Endothelial cell of umbilical vein (primary cell): ENCODE measurements at places on chromosomes 6 and 20. TPM values are rescaled to one million over a fixed set of nuclear protein-coding genes. Genes with fewer than 3 reads are reported as not detected.

DNA sequence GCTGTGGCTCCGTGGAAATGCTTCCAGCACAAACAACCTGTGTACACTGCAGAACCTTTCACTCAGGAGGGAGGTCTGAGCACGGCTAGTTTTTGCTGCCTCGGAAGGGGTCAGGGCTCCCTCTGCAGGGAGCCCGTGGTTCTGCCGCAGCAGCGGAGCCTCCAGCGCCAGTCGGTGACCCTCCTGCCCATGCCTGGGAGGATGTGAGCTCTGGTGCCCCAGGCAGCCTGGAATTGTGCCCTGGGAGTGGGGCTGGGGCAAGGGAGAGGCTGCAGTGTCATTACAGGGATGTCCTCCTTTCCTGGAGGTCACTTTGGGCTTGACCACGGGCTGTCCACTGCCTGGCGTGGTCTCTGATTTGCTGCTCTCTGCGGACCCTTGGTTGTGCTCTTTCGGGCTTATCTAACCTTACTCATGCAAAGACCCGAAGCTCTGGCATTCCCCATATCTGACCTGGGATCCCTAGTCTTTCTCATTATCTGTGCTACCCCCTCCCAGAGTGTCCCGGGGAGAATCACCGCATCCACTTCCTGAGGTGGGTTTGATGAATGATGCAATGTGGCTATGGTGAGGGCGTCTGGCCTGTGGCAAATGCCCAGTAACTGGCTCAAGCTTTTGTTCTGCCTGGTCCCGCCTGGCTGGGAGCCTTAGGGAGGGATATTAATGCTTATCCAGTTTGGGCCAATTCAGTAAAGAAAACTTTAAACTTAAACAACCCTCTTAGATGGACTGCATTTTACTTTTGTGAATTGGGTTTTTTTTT lies 59.6 kb upstream of the TAGAP start:
- peak; percentile 40 for DNase-seq

NNAT gene
- polyA plus RNA-seq, result 32.9 and 37.7 TPM in 2 replicates

GABRR2 gene
- 1.4 TPM in 2 replicates for polyA plus RNA-seq

GRCh38 chr20:19654921-19655320 lies 103.1 kb upstream of the RIN2 start:
- DNase-seq, result no peak

DNA sequence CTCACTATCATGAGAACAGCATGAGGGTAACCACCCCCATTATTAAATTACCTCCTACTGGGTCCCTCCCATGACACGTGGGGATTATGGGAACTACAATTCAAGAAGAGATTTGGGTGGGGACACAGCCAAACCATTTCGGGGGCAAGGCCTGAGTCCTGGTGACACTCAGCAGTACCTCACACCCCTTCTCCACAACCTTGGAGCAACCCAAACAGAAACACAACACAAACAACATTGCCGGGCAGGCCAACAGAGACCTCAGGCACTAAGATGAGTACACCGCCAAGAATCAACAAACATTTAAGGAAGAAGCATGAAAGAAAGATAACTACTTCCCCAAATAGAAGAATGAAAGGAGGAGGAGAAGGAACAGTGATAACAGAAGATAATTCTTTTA lies 16.9 kb downstream of the MOCS1 start:
- DNase-seq, result no peak

- peak; percentile 71 for DNase-seq
These were observed 79.2 kb upstream of the RIPOR2 start for GRCh38 chr6:25014791-25015560.

PCMT1 gene
- 78.5 and 102 TPM in 2 replicates for polyA plus RNA-seq

DNA sequence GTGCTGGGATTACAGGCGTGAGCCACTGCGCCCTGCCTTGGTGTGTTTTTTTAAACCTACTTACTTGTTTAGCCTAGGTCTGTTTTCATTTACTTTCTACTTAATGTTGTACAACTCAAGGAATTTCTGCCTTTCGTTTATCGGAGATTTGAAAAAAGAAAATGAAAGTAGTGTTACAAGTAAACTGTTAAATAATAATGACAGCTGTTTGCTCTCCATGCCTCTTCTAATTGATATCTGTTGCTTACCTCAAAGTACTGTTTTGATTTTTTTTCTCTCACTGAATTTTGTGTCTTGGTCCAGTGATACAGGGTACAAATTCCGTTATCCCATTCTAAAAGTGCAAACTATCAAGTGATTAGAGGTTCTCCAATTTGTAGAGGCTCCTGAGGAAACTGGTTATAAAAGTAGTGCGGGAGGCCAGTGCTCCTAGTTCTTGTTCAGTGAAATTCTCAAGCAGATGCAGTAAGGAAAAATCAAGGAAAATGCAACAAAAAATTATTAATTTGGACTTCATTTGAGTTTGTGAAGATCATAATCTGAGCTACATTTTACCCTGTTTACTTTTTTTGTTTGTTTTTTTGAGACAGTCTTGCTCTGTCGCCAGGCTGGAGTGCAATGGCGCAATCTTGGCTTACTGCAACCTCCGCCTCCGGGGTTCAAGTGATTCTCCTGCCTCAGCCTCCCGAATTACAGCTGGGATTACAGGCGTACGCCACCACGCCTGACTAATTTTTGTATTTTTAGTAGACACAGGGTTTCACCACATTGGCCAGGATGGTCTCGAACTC lies 2.2 kb downstream of the UBR2 start:
- no peak for DNase-seq

NHSL1 gene
- 24.8 and 25.2 TPM in 2 replicates for polyA plus RNA-seq

DNA sequence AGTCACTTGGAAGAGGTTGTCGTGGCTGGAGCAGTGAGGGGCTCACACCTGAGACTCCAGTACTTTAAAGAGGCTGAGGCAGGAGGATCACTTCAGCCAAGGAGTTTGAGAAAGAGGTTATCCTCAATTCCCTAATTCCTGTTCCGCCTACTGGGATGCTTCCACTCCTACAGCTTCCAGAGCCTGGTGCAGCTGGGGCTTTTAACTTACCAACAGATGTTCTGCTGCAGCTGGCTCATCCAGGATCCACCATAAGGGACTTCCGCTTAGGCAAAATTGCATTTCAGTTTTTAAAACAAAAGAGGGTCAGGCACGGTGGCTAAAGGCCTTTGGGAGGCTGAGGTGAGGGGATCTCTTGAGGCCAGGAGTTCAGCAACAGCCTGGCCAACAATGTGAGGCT lies 59.1 kb upstream of the CDYL start:
- no peak for DNase-seq

GRCh38 chr20:44071057-44071456 lies 115.9 kb downstream of the JPH2 start:
- DNase-seq, result no peak

C6orf47 gene
- polyA plus RNA-seq, result 5.6 and 5.8 TPM in 2 replicates
